ENCODE measurements at places on chromosomes 6 and 20.
A peak's percentile ranks its signal among the peaks of the same experiment; 100 is the strongest.

GRCh38 chr6:45801471-45802289 is 214.0 kb downstream of the CLIC5 start:
- no peak for DNase-seq

- no peak for DNase-seq
These were observed 502.4 kb downstream of the LMBRD1 start for GRCh38 chr6:69294407-69294806.

DNA sequence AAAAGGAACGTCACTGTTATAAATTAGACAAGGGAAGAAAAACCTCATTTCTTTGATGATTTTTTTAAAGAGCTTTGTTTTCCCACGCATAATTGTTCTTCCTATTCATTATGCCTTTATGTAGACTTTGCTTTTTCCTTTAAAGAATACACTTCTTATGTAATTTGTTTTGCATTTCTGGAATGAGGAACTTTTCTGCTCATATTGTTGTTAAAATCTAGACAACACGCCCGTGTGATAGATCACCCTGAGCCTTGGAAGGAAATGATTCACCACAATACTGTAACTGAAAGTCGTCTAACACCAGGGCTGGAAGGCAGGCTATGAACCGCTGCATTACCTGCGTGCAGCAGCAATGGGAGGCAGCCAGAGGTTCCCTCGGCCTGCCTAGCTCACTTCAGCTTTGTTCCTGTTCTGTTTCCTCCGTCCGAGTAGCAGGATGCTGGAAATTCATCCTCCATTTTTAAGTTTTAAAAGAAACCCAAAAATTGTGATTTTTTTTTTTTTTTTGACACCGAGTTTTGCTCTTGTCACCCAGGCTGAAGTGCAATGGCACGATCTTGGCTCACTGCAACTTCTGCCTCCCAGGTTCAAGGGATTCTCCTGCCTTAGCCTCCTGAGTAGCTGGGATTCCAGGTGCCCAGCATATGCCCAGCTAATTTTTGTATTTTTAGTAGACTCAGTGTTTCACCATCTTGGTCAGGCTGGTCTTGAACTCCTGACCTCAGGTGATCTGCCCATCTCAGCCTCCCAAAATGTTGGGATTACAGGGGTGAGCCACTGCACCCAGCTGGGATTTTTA is 49.6 kb upstream of the ZNF217 start:
- peak; percentile 35 for DNase-seq

GRCh38 chr6:16420715-16421461 is 182.5 kb downstream of the GMPR start:
- no peak for DNase-seq

- DNase-seq = no peak
These were observed 29.4 kb upstream of the ZNF831 start for GRCh38 chr20:59134182-59134581.

DNA sequence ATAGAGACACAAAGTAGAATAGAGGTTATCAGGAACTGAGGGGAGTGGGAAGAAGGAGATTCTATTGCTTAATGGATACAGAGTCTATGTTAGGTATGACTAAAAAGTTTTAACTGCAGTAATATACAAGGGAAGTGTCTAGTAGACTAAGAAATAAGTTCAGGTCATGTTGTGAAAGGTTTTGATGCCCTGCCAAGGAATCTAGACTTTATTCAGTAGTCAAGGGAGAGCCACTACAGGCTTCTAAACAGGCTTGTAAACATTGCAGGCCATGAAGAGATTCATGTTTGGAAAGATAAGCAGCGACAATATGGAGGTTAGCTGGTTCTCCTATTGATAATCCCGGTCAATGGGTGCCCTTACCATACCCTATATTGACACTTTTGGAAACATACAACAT is 352.8 kb upstream of the SOX4 start:
- no peak for DNase-seq

- DNase-seq = no peak
These were observed 447.4 kb downstream of the PKHD1 start for GRCh38 chr6:51640021-51640420.

GRCh38 chr6:118511930-118512715 is 36.0 kb upstream of the PLN start:
- DNase-seq = no peak

- DNase-seq = no peak
These were observed 346.4 kb downstream of the CDC5L start for GRCh38 chr6:44733868-44734267.

- DNase-seq = no peak
These were observed 59.6 kb upstream of the QKI start for GRCh38 chr6:163354761-163355425.

GRCh38 chr6:43575105-43575771 is 600 bp downstream of the XPO5 start:
- no peak for DNase-seq

DNA sequence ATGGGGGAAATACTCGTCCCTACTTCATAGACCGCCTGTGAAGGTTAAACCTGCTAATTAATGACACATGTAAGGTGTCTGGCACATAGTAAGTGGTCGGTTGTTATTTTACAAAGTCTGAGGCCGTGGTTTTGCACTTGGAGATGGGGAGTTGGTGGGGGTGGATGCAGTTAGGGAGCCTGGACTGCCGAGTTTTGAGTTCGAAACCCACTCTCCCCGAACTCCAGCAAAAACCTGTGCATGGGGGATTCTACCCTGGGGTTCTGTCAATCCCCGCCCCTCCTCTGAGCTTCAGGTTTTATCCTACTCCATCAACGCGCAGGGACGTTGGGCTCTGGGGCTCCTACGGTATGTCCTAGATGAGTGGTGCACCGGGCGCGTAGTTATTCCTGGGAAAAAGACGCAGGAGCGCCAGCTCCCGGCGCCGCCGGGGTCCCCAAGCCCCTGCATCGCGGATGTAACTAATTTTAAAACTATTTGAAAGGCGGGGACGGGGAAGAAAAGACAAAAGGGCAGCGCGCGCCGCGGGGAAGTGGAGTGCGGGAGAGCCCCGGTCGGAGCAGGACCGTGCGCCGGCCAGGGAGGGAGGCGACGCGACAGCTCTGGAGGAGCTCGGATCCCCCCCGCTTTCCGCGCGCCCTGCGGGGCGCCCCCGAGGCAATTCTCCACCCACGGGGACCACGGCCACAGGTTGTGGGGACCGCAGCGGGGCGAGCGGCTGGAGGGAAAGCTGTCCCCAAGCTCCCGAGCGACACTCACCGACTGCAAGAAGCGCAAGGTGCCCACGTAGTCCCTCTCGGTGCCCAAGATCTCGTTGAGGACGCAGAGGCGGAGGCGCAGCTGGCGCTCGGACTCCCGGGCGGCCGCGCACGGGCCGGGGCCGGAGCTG is 672 bp downstream of the PREX1 start:
- no peak for DNase-seq

DNA sequence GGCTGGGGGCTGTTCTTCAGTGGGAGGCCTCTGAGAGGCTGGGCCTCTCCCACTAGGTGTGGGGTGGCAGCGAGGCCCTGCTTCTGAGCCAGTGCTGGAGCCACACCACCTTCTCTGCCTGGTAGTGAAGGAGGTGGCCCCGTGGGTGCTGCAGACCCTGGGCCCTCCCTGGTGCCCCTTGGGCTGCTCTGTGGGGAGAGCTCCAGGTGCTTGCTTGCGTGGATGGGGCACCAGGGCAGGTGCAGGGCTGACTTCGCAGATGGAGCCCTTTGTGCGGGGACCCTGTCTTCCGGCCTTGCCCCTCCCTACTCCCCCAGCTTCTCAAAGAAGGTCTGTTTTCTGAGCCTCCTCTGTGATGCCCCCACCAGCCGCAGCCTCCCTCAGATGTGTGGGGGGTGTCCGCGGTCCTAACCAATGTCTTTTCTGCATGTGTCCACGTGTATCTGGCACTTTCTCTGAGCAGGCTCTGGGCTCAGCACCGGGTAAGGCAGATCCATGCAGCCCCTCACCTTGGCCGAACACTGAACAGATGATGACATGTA is 17.2 kb upstream of the MYT1 start:
- DNase-seq = no peak

GRCh38 chr6:106988664-106989063 is 14.1 kb upstream of the CD24 start:
- DNase-seq = no peak

DNA sequence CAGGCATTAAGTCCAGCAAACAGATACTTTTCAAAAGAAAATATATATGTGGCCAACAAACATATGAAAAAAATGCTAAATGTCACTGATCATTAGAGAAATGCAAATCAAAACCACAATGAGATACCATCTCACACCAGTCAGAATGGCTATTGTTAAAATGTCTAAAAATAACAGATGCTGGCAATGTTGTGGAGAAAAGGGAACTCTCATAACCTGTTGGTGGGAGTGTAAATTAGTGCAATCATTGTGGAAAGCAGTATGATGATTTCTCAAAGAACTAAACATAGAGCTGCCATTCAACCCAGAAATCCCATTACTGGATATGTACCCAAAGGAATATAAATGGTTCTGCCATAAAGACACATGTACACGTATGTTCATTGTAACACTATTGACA is 20.6 kb downstream of the KCNQ5 start:
- DNase-seq = no peak

DNA sequence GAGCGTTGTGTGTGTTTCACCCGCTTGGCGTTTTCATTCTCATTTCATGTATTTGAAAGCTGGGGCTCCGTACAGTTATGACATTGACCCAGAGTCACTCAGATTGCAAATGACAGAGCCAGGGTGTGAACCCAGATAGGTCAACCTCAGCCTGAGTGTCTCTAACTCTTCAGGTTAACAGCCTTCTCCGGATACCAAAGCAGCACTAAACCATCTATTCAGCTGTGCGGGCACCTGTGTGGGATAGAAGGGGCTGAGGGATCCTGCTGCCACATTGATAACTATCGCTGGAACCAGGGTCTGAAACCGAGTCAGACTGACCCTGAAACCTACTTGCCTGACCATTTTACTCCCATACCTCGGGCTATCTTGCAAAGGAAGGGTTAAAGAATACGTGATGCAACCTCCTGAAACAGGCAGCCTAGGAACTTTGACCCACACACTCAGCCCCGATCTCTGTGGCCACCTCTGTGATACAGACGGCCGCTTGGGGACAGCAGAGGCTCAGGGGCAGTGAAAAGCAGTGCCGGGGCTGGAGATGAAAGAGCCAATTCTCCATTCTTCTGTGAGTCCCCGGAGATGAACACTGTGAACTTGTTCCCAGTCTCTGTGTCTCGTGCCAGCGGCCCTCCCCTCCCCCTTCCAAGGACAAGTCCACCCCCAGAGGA is 233.5 kb upstream of the QKI start:
- no peak for DNase-seq

GRCh38 chr6:39282774-39283173 is 31.4 kb downstream of the KCNK17 start:
- no peak for DNase-seq

GRCh38 chr6:120077489-120077888 is 727.9 kb upstream of the MAN1A1 start:
- no peak for DNase-seq

DNA sequence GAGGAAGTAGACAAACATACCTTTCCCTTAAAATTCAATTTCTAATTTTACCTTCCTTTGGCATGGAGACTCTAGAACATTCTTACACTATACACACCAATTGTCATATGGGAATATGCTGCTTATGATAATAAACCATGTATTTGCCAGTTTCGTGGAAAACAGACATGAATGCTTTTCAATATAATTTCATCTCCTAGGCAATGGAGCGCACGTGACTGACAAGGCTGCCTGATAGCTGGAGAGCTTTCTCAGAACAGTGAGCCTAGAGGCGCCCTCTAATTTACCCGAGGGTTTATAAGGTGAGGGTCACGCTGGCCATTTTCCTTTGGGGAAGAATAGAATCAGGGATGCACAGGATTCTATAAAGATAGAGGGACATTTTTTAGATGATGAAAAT is 56.5 kb downstream of the PRR18 start:
- no peak for DNase-seq

DNA sequence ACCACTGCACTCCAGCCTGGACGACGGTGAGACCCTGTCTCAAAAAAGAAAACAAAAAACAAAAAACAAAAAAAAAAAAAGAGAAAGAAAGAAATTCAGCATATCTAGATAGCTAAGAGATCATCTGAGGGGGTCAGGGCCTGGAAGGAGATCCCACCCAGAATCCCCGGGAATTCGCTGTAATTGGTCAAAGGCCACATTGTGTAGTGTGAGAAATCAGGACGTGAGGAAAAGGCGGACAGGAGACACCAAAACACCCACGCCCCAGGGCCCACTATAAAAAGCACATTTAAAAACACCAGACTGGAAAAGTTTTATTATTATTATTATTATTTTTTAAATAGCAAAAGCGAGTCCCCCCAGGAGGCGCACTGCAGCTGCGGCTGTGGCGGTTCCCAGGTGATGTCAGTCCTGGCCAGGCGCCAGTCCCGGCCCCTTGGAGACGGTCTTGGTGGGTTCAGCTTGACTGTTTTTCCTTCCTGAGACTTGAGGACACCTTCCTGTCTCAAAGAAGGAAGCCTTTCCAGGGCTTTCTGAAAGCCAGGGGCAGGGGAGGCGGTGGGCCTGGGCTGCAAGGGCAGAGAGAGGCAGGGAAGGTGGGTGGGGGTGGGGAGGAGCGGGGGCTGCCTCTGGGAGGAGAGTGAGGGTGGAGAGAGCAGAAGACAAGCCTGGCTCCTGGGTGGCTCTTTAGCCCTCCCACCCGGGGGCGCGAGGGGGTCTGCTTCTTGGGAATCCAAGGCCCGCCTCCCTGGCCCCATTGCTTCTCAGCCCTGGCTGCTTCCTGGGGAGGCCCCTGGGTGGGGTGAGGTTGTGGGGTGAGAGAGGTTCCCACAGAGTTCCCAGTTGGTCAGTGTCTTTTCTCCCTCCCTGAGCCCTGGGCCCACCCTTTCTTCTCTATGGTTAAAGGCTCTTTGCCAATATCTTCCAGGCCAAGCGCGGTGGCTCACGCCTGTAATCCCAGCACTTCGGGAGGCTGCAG is 14.5 kb downstream of the TCF15 start:
- no peak for DNase-seq

DNA sequence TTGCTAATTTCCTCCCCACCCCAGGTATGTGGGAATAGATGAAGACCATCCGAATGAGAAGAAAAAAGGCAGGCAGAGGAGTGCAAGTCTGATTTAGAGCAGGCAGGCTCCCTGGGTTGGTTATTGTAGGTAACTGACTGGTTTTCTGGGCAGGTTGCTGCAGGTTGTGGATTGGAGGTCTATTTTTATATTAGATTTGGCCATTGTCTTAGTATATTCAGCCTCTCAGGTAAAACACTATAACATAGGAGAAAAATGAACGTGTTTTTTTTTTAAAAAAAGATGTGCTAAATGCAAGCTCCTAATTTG is 492 bp upstream of the TBC1D7 start:
- no peak for DNase-seq

DNA sequence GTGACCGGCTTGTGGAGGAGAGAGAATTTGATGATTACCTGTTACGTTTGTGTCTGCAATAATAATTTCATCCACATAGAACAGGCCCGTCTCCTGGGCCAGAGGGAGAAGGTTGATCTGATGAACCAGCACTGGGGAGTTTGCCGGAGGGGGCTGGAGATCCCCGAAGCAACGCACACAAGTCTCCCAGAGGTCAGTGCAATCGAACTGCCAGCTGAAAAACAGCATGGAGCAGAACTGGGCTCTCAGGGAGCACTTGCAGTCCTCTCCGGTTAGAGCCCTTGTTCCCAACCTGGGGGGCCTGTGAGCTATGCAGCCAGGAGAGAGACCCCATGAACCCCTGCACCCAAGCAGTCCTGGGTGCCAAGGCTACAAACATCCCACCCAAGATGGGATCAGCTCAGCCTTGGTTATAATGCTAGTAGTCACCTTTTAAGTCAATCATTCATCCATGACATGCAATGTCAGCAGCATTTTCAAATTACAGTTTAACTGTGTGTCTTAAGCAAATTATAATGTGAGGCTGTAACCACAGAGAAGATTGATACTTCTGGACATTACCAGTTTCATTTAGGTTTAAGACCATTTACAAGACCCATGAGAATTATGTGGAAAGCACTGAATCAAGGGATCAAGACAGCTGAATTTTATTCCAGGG is 34.2 kb downstream of the PKHD1 start:
- no peak for DNase-seq

GRCh38 chr6:73006146-73006545 is 219.2 kb downstream of the KHDC1L start:
- no peak for DNase-seq

All from stimulated activated CD8-positive, alpha-beta memory T cell treated with anti-CD3 and anti-CD28 coated beads, Interleukin-2, amount 100 ng/mL, for 1 hour (primary cell).